ENCODE measurements at places on chromosomes 2 and 18.

DNA sequence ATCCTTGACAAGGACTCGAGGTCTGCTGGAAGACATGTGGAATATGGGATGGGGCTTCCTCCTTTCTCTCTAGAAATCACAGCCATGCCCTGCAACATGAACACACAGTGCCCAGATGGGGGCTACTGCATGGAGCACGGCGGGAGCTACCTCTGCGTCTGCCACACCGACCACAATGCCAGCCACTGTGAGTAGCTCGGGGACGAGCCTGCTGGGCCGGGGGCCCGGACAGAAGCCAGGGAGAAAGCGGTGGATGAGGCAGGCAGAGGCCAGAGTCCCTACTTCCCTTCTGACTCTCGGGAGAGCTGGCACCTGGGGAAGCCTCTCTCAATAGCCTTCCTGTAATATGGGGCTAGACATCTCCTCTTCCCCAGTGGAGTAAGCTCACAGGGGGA, 50.5 kb downstream of the SNED1 start:
- no peak for DNase-seq

- DNase-seq, result peak; percentile 12
Observed at GRCh38 chr2:143300536-143300935, 171.3 kb downstream of the ARHGAP15 start.

GRCh38 chr2:82525744-82526143, 1933.3 kb downstream of the SUCLG1 start:
- DNase-seq, result no peak

- no peak for DNase-seq
Observed at GRCh38 chr2:171564463-171564862, 42.2 kb downstream of the CYBRD1 start.

DNA sequence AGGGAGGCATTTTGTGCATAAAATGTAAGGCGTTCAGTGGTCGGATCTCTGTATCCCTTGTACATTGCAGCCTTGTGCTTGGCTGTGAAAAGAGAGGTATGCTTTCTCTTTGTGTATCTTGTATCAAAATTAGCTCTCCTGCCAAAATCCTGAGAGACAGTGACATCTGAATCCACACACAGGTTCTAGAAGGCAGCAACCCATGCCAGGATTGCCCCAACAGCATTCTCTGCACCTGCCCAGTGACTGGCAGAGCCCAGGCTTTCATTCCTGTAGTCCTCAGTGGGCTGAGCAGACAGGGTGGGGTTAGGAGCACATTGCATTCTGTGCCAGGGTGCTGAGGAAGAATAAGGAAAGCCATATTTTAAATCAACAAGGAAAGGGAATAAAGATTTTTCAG, 740.3 kb upstream of the RAB6C start:
- no peak for DNase-seq

DNA sequence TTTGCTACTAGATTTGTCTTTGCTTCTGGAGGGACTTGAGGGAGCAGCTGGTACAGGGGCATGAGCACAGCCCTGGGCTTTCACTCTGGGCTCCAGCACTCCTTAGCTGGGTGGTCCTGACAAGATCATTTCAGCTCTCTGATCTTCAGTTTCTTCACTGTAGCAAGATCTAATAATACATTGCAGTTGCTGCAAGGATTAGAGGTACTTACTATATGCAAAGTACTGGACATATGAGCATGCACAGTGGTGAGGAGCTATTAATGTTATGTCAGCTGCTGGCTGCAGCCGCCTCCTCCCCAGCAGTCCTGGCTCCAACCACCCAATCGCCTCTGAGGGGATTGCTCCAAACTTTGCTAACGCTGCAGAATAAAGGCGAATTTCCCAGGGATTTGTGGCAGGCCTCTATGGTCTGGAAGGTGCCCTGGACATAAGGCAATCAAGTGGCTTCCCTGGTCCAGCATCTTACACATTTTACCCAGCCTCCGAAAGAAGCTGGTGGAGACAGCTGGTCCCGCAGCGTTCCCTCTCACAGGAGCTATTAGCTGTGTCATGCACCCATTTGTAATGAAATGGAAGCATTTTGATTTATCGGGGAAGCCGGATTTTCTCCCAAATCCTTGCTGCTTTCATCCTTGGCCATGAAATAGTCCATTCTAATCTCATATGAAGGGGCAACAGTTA, 96.7 kb downstream of the RHOB start:
- no peak for DNase-seq

GRCh38 chr2:86107031-86107430, 996 bp downstream of the PTCD3 start:
- peak; percentile 5 for DNase-seq

DNA sequence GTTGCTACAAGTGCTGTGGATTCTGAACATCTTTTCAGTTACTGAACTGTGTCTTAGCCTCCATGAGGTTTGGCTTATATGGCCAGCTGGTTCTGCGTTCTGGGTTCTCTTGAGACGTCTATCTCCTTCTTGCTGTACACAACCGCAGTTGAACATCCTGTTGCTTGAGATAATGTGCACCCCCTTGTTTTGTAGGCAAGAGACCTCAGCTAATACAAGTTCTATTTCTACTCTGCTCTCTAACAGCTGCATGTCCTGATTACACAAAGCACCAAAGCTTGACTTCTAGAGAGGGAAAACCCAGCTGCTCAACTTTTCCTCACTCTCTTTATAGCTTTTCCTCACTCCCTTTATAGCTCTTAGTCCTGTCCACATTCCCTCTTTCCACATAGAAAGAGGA, 176.0 kb downstream of the LTBP1 start:
- no peak for DNase-seq

DNA sequence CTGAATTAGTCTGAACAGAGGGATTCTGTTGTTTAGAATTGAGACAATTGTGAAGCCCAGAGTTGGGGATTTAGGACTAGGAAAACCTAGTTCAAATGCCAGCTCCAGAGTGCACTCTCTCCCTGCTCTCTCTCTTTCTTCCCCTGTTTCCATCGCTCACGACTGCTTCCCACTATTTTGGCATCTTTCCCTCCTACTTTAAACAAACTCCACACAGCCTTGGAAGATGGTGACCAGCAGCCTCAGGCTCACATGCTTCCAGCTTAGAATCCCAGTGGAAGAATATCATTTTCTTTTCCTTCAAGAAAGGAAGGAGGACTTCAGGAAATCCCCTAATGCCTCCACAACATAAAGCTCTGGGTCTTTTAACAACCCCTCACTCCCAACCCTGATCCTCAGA, 6.1 kb upstream of the DNMT3A start:
- DNase-seq, result no peak

- peak; percentile 37 for DNase-seq
Observed at GRCh38 chr18:36757081-36757480, 71.7 kb downstream of the TPGS2 start.

DNA sequence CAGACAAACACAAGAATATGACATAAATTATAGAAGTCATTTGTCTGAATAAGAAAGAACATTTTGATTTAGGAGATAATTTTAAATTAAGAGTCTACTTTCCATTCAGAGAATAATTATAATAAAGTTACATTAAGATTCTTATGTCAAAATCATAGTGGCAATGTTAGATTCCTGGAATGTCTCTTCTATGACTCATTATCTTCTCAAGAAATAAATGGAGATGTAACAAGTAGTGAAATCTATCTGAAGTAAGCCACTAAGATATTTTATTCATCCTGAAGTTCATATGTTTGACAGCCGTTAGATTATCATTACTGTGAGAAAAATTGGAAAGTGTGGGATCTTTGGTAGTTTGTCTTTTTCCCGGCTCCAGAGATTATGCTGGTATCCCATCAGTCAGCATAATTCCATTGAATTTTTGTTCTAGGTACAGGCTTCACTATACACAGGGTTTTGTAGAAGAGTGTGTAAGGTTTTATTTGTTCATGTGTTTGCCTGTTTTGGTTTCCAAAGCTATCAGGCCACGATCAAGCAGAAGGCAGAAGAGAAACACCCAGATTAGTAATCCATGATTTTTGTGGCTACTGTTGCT, 1246.6 kb upstream of the LRRTM1 start:
- DNase-seq, result no peak

GRCh38 chr2:200482194-200482593, 27.7 kb downstream of the KCTD18 start:
- DNase-seq, result no peak

DNA sequence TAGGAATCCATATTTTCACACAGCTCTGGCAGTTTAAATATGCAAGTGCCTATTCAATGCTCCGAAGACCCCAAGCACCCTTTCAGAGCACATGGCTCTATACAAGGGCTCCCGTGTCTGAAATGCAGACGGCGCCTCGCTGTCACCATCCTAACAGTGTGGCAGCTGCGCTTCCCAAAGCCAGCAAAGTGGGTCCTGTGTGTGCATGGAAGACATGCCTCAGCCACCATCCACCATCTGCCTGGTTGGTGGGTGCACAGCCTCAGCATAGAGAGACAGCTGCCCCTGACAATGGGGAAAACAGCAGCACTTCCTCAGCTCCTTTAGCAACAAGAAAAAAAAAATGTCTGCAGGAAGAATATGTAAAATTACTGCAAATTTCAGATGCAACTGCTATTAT, 218.1 kb downstream of the SP3 start:
- no peak for DNase-seq

GRCh38 chr2:99824758-99825157, 317.6 kb downstream of the AFF3 start:
- no peak for DNase-seq

DNA sequence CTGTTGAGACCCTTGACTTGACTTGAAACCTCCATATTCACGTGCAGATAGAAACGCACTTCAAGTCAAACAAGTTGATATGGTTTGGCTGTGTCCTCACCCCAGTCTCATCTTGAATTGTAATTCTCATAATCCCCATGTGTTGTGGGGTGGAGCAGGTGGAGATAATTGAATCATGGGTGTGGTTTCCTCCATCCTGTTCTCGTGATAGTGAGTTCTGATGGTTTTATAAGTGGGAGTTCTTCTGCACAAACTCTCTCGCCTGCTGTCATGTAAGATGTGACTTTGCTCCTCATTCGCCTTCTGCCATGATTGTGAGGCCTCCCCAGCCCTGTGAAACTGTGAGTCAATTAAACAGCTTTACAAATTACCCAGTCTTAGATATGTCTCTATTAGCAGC, 21.4 kb downstream of the SLC3A1 start:
- DNase-seq, result no peak

- no peak for DNase-seq
Observed at GRCh38 chr18:44681076-44681970, 635 bp downstream of the SETBP1 start.

DNA sequence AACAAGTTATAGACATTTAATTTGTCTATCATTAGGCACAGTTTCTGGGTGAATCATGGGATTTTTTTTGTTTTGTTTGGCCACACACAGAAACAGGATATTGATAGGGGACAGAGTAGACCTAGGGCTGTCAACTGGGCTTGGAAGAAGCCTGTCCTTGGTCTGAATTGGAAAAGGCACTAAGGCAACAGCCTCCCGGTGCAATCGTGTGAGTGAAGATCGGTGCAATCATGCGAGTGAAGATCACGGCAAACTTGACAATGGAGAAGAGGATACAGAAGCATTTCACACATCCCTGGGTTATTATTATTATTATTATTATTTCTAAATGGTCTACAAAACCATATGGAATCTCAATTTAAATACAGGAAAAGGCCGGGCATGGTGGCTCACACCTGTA, 94.5 kb downstream of the ACKR3 start:
- no peak for DNase-seq

- DNase-seq, result no peak
Observed at GRCh38 chr2:133943108-133943507, 310.8 kb upstream of the MGAT5 start.

- no peak for DNase-seq
Observed at GRCh38 chr2:241546771-241547498, 11.6 kb upstream of the BOK start.

- DNase-seq, result no peak
Observed at GRCh38 chr18:23317975-23318675, 135.0 kb upstream of the RIOK3 start.

DNA sequence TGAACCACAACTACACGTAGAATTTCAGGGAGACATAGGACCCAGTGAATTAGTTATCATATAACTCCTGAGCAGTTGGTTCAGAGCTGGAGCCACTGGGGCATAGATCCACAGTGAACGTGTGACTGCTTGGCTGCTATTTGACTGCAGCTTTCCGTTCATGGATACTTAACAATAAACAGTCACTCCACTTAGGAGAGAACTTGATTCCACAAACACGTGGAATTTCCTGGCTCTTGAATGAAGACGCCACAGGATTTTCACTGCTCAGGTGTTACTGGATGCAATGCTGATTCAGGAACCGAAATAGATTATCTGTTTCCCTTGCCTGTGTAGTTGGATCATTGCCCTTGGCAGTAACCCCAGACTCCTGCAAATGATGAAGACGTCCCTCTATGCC, 679.1 kb upstream of the ZEB2 start:
- DNase-seq, result no peak

GRCh38 chr18:12085136-12085535, 8.5 kb upstream of the ANKRD62 start:
- DNase-seq, result no peak

DNA sequence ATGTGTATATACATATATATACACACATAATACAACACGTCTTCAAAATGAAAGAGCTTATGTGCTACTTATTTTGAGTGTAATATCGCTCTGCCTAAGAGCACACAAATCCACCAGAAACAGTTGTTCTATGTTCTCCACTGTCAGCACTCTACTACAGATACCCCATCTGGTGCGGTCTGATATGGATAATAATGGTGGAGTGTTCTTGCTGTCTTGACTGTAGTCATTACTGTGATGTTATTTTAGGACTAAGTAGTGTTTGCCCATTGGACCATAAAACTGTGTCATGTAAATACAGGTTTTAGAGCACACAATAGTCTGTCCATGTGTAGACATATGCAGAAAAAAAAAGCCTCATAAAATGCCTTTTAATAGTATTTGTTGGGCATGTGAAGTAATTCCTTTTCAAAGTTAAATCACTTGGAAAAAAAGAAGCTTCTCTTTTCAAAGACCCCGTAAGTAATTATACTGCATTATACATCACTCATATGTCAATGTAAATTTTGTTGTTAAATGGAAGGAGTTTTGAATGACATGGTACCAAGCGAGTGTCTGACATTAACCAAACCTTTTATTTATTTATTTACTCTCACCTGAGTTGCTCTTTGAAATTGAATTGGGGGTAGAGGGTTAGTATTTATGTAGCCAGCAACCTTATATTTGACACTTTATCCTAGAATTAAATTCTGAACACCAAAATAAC, 1249.2 kb upstream of the ZEB2 start:
- no peak for DNase-seq

GRCh38 chr2:239438995-239439753, 38.4 kb upstream of the HDAC4 start:
- no peak for DNase-seq

GRCh38 chr2:53856272-53856671, 3.5 kb downstream of the GPR75 start:
- no peak for DNase-seq

DNA sequence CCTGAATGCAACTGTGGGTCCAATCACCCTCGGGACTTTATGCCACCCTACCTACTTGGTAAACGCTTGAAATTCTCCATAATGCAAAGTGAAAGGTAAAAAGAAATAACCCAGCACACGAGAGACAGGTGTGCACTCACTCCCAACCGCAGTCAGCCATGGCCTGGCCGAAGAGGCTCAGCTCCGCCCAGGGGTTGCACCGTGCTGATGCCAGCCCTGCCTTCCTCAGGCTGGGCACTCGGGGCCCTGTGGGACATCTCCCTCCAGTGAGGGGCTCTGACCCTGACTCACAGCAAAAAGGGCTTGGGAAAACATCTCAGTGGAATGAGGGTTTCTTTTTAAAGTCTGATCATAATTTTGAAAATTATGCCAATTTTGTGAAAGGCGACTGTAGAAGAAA, 13.3 kb downstream of the SLC66A2 start:
- no peak for DNase-seq

GRCh38 chr18:34866739-34867138, 156.6 kb downstream of the DTNA start:
- DNase-seq, result no peak

- DNase-seq, result peak; percentile 95
Observed at GRCh38 chr2:121699421-121700333, 37.0 kb downstream of the NIFK start.
